ENCODE measurements at places on chromosomes 7 and 10. TPM values are rescaled to one million over a fixed set of nuclear protein-coding genes. Genes with fewer than 3 reads are reported as not detected.

TMEM72 gene
- not detected for total RNA-seq

FAM25G gene
- total RNA-seq = not detected

SVIL gene
- total RNA-seq = 6.8 TPM

BICC1 gene
- total RNA-seq = not detected

VPS37D gene
- 0.25 TPM for total RNA-seq

WEE2 gene
- 0.17 TPM for total RNA-seq

PON1 gene
- not detected for total RNA-seq

TFPI2 gene
- not detected for total RNA-seq

GIMAP8 gene
- 10.2 TPM for total RNA-seq

TAS2R3 gene
- total RNA-seq = 0.78 TPM

DIP2C gene
- total RNA-seq = 0.57 TPM

CALHM3 gene
- total RNA-seq = not detected

CPA4 gene
- not detected for total RNA-seq

SPACDR gene
- total RNA-seq = 4.2 TPM

GPR37 gene
- not detected for total RNA-seq

GRCh38 chr10:804787-805619, 115.5 kb upstream of the DIP2C start:
- peaks cover 11% of the 10 kb centered on the region for H3K4me1 ChIP-seq
- no peak for DNase-seq
- H3K4me3 ChIP-seq = peak overlapping the region; percentile 25
- no peak overlapping the region for H3K27ac ChIP-seq
- H3K36me3 ChIP-seq = peaks cover 22% of the 10 kb centered on the region

DNA sequence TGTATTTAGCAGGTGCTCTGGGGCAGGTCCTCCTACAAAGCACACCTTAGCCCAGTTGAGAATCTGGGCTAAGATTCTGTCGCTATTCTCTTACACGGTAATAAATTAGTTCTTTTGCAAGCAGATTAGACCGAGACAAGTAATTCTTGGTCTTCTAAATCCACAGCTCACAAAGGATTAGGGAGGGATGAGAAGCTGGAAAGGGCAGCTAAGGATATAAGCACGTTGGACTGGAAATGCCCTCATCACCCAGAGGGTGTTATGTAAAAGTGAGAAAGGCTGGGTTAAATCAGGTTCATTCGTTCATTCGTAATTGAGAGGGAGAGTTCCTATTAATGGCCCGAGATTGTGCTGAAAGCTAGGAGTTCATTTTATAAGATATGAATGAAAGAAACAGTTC, 41.8 kb downstream of the PFKFB3 start:
- no peaks in the 10 kb centered on the region for H3K36me3 ChIP-seq
- peak overlapping the region; percentile 14 for H3K27ac ChIP-seq
- no peaks in the 10 kb centered on the region for H3K27me3 ChIP-seq
- H3K4me3 ChIP-seq = no peak overlapping the region
- H3K4me1 ChIP-seq = peaks cover under 1% of the 10 kb centered on the region
- no peak for DNase-seq

DNA sequence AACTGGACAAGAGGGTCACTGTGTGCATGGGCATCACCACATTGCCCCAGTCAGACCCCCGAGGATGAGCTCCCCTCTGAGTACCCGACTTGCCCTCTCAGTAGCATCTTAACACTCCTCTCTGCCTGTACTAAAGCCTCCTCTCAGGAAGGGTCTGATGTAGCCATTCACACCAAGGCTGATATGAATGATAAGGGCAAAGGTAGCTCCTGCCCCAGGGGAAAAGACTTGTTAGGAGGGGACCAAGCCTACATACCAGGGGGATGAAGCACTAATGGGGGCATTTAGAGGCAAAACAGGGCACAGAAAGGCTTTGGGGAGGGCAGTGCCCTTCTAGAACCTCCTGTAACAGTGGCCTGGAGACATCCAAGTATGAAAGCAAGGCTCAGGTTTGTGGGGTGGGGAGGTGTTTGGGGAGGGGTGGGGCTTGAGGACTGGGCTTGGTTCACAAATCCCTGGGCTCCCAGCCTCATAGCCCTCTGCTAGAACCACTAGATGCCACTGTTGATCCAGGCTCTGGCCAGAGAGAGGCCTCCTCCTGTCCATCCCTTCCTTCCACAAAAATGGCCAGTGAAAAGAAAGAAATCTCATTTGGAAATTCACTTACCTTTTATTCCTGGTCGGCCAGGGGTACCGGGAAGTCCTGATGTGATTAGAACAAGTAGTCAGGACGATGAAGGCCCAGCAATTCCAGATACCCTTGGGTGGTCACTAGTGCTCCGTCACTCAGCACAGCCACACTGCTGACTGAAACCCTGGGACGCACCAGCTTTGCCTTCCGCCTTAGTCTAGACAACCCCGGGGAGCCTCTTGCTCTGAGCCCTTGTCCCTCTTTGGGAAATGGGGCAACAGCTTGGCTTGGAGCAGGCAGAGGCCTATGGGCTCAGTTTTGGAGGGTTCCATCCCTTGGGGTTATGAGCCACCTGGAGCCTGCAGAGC, 40.3 kb downstream of the COL17A1 start:
- no peak overlapping the region for H3K4me3 ChIP-seq
- H3K27ac ChIP-seq = no peak overlapping the region
- no peak for DNase-seq
- no peaks in the 10 kb centered on the region for H3K36me3 ChIP-seq
- H3K4me1 ChIP-seq = no peaks in the 10 kb centered on the region
- no peaks in the 10 kb centered on the region for H3K27me3 ChIP-seq

GRCh38 chr10:30833628-30833970, 198.1 kb downstream of the ZNF438 start:
- no peak overlapping the region for H3K4me3 ChIP-seq
- no peaks in the 10 kb centered on the region for H3K36me3 ChIP-seq
- no peaks in the 10 kb centered on the region for H3K4me1 ChIP-seq
- no peaks in the 10 kb centered on the region for H3K27me3 ChIP-seq
- DNase-seq = no peak

GRCh38 chr10:4456776-4457175, 369.2 kb upstream of the AKR1E2 start:
- no peak for DNase-seq
- H3K4me3 ChIP-seq = no peak overlapping the region
- peaks cover 24% of the 10 kb centered on the region for H3K27me3 ChIP-seq
- no peaks in the 10 kb centered on the region for H3K4me1 ChIP-seq
- H3K27ac ChIP-seq = no peak overlapping the region

- H3K4me1 ChIP-seq = no peaks in the 10 kb centered on the region
- no peaks in the 10 kb centered on the region for H3K36me3 ChIP-seq
- no peak overlapping the region for H3K27ac ChIP-seq
- H3K4me3 ChIP-seq = no peak overlapping the region
- H3K27me3 ChIP-seq = no peaks in the 10 kb centered on the region
- no peak for DNase-seq
Observed at GRCh38 chr7:55206235-55207029, 158.7 kb upstream of the LANCL2 start.

DNA sequence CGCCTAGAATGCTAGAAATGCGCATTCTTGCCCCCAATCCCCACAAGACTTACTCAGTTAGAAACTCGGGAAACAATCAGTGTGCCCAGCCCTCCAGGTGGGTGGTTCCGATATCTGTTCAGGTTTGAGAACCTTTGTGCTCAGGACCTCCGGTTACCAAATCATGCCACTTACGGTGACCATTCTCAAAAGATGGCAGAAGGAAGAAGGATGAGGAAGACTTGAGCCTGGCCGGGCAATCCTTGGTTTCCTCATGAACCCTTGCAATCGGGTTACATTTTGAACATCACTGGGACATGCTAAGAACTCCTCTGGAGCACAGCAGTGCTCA, 52.1 kb downstream of the RBM17 start:
- peaks cover 57% of the 10 kb centered on the region for H3K4me1 ChIP-seq
- H3K36me3 ChIP-seq = no peaks in the 10 kb centered on the region
- H3K27ac ChIP-seq = peak overlapping the region; percentile 81

DNA sequence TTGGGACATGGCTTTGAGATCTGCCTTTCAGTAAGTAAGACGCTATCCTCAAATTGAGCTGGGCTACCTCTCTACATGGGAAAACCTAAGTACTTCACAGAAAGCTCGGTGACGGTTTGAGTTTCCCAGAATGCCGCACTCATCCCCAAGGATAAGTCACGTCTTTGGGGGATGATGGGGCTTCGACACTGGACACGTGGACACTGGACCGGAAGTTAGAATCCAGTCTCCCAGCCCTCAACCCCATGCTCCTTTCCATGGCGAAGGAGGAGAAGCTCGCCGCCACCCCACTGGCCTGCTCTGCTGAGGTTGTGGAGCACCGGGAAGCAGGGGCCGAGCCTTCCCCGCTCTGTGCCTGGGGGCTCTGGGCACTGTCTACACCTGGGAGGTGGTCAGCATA, 27.5 kb downstream of the PTPRE start:
- H3K27me3 ChIP-seq = no peaks in the 10 kb centered on the region
- no peak overlapping the region for H3K4me3 ChIP-seq
- peak; percentile 49 for DNase-seq
- no peaks in the 10 kb centered on the region for H3K4me1 ChIP-seq
- H3K36me3 ChIP-seq = no peaks in the 10 kb centered on the region

DNA sequence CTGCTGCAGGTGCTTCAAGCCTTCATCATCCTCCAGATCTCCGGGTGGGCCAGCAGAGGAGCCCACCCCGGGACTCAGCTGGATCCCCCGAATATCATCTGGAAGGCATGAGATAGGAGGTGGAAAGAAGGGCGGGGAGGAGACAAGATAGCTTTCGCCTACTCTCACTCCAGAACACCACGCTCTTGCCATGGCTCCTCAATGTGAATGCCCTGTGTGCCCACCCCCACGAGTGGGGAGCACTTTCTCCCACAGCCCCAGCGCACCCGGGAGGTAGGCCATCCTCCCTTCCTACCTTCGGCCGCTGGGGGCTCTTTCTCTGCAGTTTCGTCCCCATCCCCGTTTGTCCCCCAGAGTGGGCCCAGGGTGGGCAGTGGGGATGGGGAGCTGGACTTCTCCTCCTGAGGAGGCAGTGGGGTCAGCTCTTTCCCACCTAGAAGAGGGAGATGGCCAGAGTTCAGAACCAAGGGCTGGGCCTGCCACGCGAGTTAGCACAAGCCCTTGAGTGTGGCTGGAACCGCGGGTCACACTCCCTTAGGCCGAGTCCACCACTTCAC, 8.9 kb downstream of the GIGYF1 start:
- H3K36me3 ChIP-seq = no peaks in the 10 kb centered on the region
- no peak overlapping the region for H3K27ac ChIP-seq

DNA sequence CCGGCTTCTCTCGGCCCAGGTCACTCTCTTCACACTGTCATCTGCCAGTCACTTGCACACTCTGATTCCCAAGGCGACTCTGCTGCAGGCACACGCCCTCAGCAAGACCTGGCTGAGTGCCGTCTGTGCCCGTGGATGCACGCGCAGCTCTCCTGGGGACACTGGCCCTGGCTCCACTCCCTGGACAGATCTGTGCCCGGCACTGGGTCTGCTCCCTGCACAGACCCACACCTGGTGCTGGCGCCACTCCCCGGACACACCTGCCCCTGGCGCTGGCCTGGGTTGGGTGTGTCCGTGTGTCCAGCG, 133.2 kb downstream of the DNAJB6 start:
- H3K4me3 ChIP-seq = no peak overlapping the region
- DNase-seq = no peak
- no peak overlapping the region for H3K27ac ChIP-seq
- H3K4me1 ChIP-seq = no peaks in the 10 kb centered on the region

GRCh38 chr7:7977774-7978173, 9.2 kb downstream of the GLCCI1 start:
- no peaks in the 10 kb centered on the region for H3K27me3 ChIP-seq
- DNase-seq = no peak
- peaks cover 48% of the 10 kb centered on the region for H3K4me1 ChIP-seq
- peak overlapping the region; percentile 66 for H3K27ac ChIP-seq

DNA sequence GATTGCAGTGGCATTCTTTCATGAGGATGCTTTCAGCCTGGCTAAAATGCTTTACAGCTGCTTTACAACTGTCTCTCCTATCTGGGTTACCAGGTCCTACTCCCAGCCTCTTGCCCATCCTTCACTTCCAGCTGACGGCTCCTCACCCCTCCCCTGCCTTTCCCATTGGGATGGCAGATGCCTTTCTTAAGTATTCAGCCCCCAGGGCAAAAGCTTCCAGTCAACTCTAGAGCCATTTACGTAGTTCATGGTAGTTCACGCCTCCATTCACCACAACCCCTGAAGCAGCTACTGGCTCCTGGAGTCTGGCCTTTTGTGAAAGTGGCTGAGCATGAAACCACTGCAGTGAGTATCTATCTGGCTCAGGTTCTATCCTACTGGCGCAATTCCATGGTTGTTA, 17.2 kb upstream of the BMPER start:
- no peak for DNase-seq
- H3K36me3 ChIP-seq = no peaks in the 10 kb centered on the region
- H3K4me1 ChIP-seq = peaks cover 3% of the 10 kb centered on the region
- no peak overlapping the region for H3K4me3 ChIP-seq
- no peak overlapping the region for H3K27ac ChIP-seq

DNA sequence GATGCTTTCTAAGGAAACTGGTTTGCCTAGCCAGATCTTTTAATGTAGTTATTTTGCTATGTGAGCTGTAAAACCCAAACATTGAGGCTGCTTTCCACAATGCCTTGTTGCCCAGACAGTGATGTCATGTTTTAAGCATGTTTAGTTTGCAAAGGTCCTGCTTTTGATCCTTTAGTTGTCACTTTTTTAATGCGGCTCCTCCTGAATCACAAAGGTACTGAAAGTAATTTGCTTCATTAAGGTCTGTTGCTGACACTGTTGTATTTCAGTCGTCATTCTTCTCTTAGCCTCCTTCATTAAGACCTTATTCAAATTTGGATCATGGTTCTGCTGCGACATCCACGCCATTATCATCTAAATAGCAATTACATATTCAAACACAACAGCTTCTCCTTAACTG, 10.6 kb downstream of the RPA3 start:
- no peaks in the 10 kb centered on the region for H3K36me3 ChIP-seq
- no peak for DNase-seq
- no peak overlapping the region for H3K4me3 ChIP-seq
- no peaks in the 10 kb centered on the region for H3K27me3 ChIP-seq

- H3K36me3 ChIP-seq = no peaks in the 10 kb centered on the region
- DNase-seq = no peak
- H3K27ac ChIP-seq = no peak overlapping the region
- H3K4me1 ChIP-seq = no peaks in the 10 kb centered on the region
- H3K4me3 ChIP-seq = no peak overlapping the region
Observed at GRCh38 chr7:12805518-12805928, 118.1 kb downstream of the ARL4A start.

- no peak overlapping the region for H3K27ac ChIP-seq
- H3K27me3 ChIP-seq = no peaks in the 10 kb centered on the region
- no peak overlapping the region for H3K4me3 ChIP-seq
- peaks cover 23% of the 10 kb centered on the region for H3K4me1 ChIP-seq
Observed at GRCh38 chr10:49505076-49505475, 33.8 kb downstream of the ERCC6 start.

DNA sequence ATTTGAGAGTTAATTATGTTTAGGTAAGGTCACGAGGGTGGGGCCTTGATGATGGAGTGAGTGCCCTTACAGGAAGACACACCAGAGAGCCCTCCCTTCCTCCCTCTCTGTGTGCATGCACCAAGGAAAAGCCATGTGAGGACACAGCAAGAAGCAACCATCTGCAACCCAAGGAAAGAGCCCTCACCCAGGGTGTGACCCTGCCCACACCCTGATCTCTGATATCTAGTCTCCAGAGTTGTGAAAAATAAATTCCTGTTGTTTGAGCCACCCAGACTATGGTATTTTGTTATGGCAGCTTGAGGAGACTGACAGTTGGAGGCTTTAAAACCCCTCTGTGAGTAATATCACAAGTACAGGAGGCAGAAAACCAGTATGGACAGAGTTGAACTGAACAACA, 15.0 kb upstream of the MCM10 start:
- H3K36me3 ChIP-seq = peaks cover 16% of the 10 kb centered on the region
- no peak overlapping the region for H3K27ac ChIP-seq
- H3K4me3 ChIP-seq = no peak overlapping the region
- H3K4me1 ChIP-seq = no peaks in the 10 kb centered on the region

Measured in natural killer cell treated with Interleukin-12 subunit alpha and Interleukin-12 subunit beta and Interleukin-15 and Interleukin-18, amount 100 ng/mL, for 72 hours (primary cell).